ENCODE measurements at places on chromosomes 7 and 10.

DNA sequence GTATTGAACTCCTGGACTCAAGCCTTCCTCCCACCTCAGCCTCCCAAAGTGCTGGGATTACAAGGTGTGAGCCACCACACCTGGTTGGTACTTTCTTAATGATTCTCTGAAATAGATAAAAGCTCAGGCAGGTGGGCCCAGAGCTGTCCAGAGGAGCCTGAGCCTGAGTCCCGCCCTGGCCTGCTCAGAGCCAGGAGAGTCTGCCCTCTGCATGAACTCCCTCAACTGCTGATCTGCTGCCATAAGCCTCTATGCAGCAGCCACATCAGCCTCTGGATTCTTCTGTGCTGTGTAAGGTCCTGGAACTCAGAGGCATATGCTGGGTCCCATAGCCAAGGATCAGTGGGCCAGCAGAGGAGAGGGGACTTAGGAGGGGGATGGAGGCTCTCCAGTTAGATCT, 23.1 kb upstream of the DDIT4 start:
- no peak for DNase-seq

DNA sequence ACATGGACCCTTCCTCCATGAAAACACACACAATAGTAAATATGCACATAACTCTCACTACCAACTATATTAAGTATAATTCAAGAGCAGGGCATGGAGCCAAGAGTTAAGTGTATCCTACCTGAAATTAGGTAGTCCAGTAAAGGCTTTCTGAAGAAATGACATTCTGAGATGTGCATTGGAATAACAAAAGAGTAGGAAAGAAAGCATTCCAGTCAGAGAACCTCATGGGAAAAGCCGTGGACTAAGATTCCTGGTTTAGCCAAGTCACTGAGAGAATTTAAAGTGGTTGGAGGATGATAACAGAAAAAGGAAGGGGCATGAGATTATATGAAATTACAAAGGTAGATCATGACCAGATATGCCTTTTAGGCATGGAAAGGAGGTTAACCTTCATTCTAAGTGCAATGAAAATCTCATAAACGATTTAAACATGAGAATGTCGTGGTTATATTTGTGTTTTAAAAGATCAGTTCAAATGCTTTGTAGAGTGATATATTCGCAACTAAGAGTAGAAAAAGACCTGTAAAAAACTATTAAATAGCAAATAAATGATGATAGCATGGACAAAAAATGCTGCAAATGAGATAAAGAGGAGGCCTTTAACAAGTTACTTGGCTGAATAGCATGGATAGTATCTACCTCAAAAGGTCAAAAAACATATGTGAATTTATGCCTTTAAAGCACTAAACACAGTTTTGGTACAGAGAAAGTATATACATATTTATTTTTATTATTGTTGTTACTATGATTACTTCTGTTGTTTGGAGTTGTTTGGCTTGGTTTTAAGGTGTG, 767.4 kb upstream of the GHITM start:
- DNase-seq: no peak

GRCh38 chr7:127628445-127628844, 10.5 kb upstream of the PAX4 start:
- DNase-seq: no peak

GRCh38 chr10:133104963-133105640, 17.4 kb downstream of the ADGRA1 start:
- DNase-seq: no peak

DNA sequence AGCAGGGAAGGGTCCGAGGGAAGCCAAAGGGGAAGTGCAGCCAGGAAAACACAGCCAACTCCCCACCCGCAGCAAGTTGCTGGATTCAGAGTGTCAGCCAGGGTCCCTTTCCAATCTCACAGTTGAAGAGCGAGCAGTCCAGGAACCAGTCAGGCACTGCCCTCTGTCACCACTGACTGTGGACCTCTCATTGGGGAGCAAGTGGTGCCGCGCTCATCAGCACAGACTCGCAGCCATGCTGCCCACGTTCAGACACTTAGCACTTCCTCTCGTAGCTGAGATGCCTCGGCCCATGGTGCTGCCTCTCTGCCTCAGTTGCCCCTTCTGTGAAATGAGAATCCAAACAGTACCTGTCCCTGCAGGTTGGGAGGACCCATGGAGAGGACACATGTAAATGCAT, 123.6 kb upstream of the CHST15 start:
- DNase-seq: no peak

- no peak for DNase-seq
These were observed 537.7 kb downstream of the GRM8 start for GRCh38 chr7:126715076-126715475.

DNA sequence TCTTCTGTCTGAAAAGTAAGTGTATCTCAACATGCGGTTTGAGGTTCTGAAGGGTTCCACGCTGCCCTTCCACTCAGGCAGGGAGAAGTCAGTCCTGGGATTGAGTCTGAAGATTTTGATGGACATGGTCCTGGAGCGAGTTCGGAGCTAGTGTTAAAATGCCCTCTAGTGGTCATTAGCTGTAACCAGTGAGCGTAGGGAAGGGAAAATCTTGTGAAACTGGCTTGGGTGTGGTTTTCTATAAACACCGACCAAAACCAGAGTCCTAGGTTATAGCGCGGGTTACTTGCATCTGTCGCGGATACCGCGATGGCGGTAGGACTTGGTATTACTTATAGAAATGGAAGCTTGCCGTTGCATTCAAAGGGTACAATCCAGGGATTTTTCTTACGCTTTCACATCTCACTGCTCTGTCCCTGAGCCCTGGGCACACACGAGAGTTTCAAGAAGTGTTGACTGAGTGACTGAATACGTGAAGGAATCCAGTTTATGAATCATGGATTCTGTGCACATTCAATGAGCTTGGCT, 348.2 kb upstream of the C7orf33 start:
- DNase-seq: no peak

DNA sequence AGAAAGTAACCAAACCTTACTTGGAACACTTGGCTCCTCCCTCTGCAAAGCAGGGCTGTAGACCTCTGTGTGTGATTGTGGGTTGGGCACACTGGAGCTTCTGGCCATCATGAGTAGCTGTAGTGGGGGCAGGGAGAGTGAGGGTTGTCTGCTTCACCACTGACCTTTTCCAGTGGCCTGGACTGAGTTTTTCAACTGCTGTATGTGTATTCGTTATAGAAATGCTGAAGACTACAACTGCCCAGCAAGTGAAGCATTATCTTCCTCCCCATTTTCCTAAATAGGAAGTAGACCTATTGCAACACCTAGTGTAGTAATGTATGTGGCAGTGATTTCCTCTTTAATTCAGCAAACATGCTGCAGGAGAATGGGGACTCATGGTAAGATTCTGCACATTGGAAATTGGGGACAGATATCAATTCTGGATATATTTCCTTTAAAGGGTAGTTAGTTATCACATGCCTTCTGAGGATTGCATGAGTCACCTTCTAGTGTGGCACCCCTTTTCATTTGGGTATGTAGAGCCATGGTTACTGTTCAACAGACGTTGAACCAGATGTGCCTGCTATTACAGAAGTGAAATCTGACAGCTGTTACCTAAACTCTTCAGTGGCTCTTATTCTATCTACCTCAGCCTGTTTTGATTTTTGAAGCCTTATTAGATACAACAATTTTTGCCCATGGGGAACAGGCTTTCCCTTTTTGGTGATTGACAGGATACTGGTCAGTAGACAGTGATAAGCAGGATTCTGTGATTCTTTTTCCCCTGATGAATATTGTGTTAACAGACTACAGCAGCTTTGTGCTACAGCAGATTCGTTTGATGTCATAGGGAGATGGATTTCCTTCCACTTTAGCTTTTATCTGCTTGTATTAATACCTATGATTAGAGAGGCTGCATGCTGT, 130.9 kb downstream of the SND1 start:
- DNase-seq: no peak

DNA sequence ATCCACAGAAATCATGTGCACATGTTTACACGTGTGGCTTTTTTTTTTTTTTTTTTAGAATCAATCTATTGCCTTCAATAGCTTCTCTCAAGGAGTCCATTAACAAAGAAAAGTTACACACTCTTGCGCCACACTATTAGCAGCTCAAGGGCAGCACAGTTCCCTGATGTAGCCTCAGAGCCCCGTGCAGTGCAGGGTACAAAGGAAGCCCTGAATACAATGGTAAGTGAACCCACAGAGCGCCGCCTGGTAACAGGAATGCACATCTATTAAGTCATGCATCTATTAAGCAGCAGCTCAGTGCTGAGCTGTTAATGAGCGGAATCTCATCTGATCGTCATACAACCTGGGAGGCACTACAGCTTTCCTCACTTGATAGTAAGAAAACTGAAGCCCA, 113.7 kb upstream of the PDLIM1 start:
- no peak for DNase-seq

DNA sequence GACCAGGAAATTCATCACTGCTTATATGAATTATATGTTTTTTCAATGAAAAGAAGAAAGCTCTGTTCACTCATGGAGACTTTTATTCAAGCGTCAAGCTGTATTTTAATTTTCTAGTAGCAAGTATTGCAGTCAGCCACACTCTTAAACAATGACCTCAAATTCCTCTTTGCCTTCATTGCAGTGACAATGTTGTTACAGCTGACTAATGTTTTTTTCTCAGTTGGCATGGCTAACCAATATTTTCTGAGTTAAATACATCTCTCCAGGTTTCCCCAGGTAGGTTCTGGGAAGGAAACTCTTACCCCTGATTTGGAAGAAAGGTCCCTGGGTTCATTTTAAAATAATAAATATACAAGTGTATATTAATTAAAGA, 241.5 kb downstream of the WDR11 start:
- no peak for DNase-seq

DNA sequence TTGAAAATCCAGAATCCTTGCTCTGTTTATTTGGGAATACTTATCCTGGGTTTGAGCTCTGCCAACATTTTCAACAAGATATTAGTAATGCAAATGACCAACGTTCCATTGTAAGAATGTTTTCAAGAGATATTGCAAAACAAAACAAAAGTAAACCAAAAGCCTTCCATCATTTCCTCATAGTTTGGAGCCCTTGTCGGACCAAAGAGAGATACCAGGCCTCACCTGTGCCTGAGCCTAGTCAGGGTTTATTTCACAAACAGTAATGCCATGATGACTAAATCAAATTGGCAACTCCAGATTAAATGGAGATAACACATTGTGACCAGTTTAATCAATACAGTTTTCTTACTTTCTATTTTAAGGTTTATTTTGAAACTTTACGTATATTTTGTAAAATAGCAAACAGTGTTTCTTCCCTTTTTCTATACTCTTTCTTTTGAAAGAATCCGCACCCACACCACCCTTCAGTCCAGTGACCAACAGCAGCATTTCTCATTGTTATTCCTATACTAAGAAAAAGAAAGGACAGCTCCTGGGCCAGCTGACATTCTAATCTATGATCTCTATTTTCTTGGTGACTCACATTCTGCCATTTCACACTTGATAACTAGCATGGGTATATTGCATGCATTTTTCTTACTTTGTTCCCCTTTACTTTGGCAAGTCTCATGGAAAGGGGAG, 168.5 kb upstream of the MEOX2 start:
- DNase-seq: no peak

DNA sequence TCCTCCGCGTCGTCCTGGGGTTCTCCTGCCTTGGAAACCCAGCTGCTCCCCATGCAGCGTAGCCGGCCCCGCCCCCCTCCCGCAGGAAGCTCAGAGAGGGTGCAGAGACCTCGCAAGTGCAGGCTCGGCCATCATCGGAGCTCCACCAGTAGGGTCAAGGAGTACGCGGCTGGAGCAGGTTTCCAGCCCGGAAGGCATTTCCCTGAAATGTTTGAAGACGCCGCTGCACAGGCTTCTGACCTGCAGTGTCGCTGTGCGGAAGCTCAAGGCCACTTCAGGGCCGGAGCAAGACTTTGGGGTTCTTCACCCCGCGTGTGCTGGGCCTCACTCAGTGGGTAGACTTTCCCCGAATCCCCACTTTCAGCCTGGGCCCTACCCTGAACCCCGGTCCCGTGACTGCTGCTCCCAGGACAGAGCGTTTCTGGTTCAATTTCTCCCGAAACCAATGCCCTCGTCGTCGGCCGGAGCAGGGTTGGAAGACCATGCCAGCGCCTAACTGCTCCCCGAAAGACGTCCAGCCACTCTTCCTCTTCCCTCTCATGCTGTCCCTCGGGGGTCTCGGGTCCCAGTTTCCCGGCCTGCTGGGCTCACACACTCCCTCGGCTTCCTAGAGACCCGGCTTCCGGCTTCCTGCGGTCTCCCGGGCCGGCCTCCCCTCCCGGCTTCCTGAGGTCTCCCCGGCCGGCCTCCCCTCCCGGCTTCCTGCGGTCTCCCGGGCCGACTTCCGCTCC, 52.1 kb downstream of the INSIG1 start:
- DNase-seq: no peak

DNA sequence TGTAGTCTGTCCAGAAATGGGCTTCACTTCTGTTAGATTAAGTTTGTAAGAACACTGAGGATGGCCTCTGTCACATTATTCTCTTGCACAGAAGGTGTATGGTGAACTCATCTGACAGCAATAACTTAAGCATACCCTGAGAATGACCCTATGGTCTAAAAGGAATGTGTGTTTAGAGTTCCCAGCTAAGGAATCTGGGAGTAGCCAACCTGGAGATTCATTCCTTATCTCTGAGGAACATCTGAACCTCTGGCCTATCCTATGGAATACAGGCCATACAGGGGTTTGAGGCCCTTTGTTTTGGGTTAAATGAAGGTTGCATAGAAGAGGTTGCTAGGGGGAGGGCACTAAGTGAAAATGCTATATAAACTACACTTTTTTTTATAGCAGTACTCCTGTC, 41.4 kb downstream of the LAMB4 start:
- DNase-seq: no peak

- DNase-seq: no peak
These were observed 30.6 kb upstream of the GALNTL5 start for GRCh38 chr7:151925446-151926335.

- DNase-seq: no peak
These were observed 201.7 kb upstream of the PRSS58 start for GRCh38 chr7:142459551-142459963.

DNA sequence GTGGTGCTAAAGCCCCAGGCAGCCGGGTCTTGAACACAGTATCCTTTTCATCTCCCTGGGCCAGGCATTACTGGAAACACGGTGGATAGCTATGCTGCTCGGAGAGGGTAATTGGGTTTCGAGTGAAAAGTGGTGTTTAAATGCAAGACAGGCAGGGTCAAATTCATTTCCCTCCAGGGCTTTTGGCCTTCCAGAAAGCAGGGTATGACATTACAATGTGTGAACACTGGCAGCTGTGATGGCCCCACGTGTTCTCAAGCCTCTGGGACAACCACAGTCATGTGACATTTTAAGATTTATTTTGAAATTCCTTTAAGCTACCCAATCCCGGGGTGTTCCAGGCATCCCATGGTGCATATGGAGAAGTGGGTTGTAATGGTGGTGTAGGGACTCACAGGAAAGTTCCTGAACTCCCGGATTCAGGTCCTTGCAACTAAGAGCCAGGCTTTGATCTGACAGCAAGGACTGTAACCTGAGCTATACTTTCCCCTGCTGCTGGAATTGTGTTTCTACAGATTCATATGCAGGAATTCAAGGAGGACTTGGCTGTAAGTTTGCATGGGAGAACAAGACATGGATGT, 46.8 kb downstream of the INSYN2A start:
- DNase-seq: no peak

GRCh38 chr10:11168423-11169090, 150.9 kb downstream of the CELF2 start:
- no peak for DNase-seq
